ENCODE measurements at places on chromosomes 16 and 17.

GRCh38 chr16:53502331-53503269 is at the start of gene AKTIP:
Gene AKTIP (minus strand): TSS chr16:53503209. CDS start chr16:53500259, 2,950 bp downstream.
- DNase-seq, result no peak

DNA sequence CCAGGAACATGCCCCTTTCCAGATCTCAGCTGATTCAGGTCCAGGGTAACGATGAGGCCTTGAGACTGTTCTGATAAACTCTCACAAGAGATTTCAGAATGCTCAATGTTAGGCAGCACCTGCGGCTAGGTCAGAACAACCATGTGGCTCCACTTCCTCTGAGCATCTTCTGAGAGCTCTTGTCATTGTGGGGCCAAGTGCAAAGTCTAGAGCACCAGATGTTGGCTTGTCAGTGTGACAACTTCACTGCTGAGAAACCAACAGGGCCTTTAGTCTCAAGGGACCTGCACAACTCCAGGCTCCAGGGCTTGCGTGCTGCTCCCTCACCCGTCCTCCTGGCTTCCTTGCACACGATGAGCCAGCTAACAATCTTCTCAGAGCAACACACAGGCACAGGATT is 29.0 kb downstream of the FCSK start:
- no peak for DNase-seq

DNA sequence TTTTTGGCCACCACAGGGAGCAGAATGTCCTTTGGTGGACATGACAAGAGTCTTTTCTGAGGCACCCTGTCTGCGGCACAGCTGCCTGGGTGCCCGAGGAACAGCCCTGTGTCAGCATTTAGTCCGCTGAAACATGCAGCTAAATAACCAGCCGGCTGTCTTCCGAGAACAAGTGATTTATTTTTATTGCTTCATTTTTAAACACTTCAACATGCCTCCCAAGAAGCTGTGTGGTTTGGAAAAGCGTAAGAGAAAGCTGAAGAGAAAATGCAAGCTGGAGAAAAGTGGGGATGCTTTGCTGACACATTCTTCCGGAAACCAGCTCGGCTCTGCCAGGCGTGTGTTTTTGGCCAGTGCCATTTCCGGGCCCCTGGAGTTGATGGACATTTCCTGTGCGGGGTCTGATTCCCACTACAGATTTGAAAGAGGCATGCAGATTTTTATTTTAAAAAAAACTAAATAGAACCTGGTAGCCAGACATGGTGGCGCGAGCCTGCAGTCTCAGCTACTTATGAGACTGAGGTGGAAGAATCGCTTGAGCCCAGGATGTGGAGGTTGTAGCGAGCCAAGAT is 94.7 kb downstream of the SEC14L1 start:
- no peak for DNase-seq

DNA sequence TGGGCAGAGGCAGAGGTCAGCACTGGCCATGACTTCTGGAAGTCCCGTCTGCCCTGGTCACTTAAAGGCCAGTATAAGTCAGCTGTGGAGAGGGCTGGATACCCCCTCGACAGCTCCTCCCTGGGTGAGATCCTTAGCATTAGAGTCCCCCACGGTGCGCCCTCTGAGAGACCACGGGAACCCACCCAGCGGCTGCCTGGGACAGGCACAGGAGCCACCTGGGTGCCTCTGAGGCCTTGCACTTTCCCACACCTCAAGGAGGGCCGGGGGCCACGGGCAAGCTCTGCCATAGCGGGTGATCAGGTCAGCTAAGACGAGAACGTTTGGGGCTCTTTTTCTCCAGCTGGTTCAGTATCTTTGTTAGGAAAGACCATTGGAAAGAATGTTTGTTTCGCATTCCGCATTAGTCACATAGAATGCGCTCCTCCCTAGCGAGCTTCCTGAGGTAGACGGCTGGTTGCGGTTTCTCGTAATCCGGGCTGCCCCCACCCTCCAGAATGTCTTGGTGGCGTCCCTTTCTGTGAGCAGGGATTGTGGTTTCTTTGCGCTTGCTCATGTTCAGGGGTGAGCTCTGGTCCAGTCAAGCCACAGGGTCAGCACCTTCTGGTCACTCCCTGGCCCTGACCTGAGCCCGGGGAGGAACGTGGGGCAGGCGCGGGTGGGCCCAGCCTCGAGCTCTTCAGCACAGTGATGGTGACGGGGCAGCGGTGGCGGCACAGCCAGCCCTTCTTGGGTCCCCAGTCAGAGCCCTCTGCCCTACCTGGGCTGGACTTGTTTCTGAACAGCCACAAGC is 25.2 kb downstream of the NME3 start:
- DNase-seq, result no peak

DNA sequence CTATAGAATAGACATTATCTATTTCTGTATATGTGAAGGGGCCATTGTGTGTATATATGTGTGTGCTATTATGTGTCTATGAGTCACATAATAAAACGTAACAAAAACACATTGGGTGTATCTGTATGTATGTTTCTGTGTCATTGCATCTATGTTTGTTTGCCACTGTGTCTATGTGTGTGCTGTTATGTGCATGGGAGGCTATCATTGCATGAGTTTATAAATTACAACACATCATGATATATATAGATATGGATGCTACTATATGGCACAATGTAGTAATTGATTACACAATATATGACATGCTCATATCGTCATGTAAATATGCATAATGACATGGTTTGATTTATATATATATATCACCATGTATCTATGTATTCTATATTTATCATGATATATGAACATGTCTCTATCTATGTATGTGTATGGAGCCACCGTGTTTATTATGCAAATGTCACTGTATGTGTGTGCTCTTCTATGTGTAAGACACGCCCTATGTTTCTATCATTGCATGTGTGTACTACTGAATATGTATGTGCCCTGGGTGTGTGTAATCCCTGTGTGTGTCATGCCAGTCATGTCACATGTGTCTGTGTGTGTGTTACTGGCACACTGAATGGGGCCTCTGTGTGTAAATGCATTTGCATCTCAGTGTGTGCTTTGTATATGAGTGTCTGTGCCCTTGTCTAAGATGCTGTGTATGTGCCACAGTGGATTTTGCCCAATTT is 1.4 kb upstream of the TSPOAP1 start:
- no peak for DNase-seq

- DNase-seq, result no peak
These were observed 46.6 kb downstream of the NUP93 start for GRCh38 chr16:56776562-56776961.

DNA sequence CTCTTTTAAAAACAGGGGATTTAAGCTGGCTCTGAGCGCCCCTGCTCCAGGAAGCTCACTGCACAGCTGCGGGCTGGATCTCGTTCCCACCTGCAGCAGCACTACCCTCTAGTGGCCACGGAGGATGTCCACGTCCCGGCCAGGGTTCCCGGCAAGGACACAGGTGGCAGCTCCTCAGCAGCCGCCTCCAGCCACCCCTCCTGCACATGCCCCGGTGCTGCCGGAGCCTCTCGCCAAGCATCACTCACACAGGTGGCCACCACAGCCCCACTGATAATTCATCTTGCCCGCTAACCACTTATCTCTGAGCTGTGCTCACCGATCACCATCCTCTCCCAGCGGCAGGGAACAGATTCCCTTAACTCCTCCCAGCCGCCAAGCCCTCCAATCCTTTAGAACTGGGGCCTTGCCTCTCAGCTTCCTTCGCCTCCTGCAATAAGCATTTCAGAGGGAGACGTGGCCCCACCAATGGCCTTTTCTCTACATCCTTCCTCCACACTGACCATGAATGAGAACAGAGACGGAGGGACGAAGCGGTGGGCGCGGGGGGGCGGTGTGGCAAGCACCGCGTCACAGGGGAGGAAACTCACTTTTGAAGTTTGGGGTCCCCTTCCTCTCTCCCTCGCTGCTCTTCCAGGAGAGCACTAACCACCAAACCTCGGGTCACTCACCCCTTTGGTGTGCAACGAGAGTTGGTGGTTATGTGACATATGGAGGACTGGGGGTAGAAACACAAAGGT is 222.1 kb downstream of the RBFOX3 start:
- no peak for DNase-seq

Measured in omental fat pad (tissue), 4 donors.